CD4-positive, alpha-beta T cell treated with Interferon alpha-2 for 1 hour (primary cell): ENCODE measurements at places on chromosomes 7 and 10.

GRCh38 chr10:113843972-113844485 lies 9.9 kb downstream of the DCLRE1A start:
- DNase-seq = no peak

DNA sequence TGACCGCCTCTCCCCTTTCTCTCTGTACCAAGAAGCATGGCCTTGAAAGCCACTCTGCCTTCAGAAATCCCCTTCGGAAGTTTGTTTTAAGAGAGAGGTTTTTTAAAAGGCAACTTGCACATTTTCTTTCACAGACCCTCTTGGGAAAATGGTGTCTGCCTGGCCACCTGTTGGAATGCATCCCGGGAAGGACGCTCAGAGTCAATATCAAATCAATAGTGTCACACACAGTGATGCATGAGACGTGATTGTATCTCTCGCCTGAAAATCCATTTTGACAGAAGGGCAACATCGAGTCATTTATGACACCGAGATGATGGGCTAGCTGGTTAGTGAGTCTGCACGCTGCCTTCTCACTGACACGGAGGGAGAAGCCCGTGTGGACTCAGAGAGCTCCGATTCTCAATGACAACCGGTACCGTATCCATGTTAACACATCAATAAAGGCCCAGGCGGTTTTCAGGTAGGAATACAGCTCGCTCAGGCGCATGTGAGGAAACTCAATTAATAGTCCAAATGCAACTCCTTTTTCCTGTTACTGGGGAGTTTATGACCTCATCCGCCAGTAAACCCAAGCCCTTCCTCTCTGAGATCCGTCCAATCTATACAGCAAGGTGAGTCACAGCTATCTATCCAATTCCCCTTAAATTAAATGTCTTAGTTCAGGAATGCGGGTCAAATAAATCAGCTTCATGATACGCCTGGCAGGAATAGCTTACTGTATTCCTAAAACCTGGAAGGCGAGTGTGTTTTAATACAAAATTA lies 621.5 kb upstream of the MKI67 start:
- no peak for DNase-seq

DNA sequence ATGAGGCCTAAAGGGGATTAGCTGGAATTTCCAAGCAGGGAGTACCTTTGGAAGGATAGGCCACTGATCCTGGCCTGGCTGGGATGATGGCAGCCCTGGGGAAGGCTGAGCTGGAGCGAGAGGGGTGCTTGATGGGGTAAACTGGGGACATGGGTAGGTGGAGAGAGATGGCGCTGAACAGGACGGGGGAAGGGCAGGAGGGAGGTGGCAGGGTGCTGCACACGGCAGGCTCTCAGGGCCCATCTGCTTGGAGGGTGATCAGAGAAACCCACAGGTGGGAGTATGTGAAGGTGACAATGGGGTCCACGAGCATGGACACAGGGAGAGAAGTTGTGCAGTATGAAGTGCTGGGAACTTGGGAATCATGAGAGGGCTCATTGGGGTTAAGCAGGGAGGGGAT lies 10.3 kb downstream of the MAT1A start:
- DNase-seq = no peak

DNA sequence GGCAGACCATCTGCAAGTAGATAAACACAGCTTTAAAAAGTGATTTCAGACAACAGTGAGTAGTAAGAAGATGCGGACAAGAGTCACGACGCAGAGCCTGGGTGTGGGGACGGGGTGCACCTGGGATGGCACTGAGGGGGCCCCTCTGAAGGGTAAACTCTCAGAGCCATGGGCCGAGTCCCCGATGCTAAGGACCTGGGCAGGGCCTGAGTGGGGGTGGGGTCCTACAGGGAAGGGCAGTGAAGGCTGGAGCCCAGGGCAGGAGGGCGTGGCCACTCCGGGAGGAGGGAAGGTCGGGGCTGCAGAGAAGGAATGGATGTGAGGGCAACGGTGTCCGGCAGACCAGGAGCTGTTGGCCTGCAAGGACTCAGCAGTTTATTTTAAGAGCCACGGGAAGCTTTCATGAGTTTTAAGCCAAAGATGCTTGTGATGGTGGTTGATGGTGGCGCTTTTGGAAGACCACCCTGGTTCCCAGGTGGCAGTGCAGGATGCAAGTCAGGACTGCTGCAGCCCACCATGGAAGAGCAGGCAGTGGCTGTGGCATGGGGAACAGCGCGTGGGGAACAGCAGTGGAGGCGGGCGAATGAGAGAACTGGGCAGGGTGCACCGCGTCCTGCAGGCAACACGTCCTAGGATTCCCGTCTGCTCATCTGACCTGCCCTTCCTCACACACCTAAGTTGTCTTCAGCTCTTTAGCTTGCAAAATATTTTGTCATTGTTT lies 296.8 kb downstream of the DNAJB6 start:
- DNase-seq = no peak

DNA sequence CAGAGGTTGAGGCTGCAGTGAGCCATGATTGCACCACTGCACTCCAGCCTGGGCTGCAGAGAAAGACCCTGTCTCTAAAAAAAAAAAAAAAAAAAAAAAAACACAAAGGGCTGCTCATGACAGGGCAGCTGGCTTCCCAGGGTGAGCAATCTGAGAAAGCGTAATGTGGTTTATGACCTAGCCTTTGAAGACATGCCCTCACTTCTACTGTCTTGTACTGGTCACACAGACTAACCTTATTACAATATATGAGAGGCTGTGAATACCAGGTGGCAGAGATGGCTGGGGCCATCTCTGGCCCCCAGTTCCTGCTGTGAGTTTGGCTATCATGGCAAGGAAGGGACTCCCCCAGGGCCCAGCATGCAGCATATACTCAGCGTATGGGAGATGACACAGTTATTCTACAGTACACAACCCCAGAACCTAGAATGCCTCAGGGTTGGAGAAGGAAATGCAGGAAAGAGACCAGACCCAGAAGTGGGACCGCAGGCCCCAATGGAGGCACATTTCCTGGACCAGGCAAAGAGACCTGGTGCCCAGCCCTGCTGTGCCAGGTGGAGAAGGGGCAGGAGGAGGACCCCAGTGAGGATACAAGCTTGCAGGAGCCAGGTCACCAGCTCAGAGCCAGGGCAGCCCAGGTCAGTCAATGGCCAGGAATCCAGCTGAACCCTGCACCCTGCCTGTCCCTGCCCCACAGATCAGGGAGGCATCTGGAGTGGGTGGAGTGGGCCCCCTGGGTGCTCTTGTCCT lies 26.3 kb downstream of the NPTX2 start:
- no peak for DNase-seq

GRCh38 chr10:51109801-51110533 lies 35.7 kb downstream of the PRKG1 start:
- DNase-seq = no peak

GRCh38 chr10:33106767-33107166 lies 148.7 kb upstream of the ITGB1 start:
- DNase-seq = no peak

- no peak for DNase-seq
Measured at GRCh38 chr7:17446340-17446739, 147.9 kb downstream of the AHR start.

DNA sequence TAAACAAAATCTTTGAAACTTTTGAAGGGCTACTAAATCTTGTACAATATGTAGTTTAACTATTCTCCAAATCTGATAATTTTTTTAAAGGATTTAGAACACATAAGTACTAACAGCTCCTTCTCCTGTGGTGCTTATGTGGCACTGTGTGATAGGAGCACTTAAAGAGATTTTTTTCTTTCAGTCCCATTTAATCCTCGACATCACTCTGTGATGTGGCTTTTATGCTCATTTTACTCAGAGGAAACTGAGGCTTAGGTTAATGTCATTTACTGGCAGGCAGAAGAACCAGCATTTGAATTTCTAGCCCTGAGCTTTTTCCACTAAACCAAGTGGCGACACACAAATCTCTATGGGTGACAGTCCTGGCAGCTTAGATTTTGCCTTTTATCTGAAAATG lies 92.4 kb downstream of the SAMD9 start:
- DNase-seq = no peak

DNA sequence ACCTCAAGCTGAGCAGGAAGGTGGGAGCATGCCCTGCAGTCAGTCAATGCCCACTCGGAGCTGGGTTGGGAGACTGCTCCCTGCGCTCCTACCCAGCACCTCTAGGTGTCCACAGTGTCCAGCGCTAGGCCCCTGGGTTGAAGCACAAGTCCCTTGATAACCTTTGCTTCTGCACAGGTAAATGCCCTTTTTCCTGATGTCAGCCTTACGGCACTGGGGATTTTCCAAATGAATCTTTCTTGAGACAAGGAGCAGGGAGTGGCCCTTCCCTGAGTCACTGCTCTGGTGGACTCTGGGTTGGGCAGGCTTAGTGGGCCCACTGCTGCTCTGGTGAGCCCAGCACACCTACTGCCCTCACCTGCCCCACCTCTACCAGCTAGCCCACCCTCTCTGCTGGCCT lies 61.9 kb upstream of the OPN4 start:
- DNase-seq = no peak

GRCh38 chr7:129855234-129855673 lies 97.5 kb downstream of the UBE2H start:
- no peak for DNase-seq

- DNase-seq = no peak
Measured at GRCh38 chr10:115093286-115093775, at the start of gene ATRNL1. TSS of gene ATRNL1 (plus strand) at chr10:115093365. CDS start at chr10:115093751, 386 bp downstream.

DNA sequence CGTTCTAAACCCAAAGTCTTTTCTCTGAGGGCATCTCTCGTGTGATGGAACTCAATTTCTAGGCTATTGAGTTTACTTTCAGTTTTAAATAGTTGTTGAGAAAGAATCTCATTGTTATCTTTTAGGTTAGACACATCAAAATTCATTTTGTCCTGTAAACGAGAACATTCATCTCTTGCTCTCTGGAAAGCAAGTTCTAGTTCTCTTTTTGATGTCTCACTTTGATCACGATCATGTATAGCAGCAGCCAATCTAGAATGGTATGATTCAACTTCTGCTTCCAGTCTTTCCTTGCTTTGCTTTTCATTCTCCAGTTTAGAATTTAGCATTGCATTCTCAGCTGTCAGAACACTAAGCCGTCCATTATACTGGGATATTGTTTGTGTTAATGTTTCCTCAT lies 65.1 kb downstream of the ANKRD26 start:
- DNase-seq = no peak

GRCh38 chr10:79202188-79203013 lies 133.6 kb downstream of the ZMIZ1 start:
- DNase-seq = peak; percentile 35

DNA sequence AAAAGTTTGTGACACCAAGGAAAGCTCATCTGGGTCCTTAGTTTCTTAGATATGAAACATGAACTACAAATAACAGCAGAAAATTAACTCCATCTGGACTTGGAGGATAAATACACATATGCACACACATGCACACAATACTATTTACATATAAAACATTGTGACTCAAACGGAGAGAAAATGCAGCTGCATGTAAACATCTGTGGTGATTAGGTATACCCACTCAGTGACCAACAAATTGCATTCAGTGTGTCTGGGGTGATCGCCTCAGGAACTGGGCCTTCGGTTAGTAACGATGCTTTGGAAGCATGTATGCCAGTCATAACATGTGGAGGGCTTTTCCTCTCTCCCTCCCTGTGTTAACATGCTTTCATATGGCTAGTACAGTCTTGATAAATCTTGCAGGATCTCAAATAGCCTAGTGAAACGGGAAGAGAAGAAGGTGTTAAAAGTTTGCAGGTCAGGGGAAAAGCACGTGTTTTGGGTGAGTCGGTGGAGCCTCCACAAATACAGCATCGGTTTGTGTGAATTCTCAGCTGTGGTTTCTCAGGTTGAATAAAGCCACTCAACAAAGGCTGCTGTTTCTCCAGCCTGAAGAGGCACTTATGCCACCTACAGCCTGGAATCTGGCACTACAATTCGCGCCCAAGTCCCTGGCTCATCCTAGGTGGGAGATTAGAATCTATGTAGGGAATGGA lies 8.7 kb upstream of the GLRX3 start:
- peak; percentile 43 for DNase-seq

- DNase-seq = no peak
Measured at GRCh38 chr10:24901686-24902399, 50.6 kb downstream of the PRTFDC1 start.

DNA sequence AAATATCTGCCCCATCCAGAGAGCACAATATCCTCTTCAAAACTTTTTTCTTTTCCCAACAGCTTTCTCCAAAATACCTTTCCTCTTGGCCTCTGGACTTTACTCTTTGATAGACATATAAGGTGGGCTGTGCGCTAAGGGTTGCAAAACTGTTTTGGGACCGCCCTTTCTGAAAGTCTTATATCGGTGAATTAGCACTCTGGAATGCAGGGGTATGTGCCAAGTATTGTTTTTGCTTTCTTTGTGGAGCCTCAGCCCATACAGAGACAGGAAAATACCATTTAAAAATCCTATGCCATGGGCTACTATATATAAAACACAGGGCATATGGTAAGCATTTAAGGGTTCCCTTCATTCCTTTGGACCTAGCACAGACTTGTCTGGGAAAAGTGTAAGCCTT lies 37.7 kb downstream of the PPP1R17 start:
- DNase-seq = no peak

GRCh38 chr10:10438335-10439100 lies 579.2 kb upstream of the CELF2 start:
- no peak for DNase-seq

DNA sequence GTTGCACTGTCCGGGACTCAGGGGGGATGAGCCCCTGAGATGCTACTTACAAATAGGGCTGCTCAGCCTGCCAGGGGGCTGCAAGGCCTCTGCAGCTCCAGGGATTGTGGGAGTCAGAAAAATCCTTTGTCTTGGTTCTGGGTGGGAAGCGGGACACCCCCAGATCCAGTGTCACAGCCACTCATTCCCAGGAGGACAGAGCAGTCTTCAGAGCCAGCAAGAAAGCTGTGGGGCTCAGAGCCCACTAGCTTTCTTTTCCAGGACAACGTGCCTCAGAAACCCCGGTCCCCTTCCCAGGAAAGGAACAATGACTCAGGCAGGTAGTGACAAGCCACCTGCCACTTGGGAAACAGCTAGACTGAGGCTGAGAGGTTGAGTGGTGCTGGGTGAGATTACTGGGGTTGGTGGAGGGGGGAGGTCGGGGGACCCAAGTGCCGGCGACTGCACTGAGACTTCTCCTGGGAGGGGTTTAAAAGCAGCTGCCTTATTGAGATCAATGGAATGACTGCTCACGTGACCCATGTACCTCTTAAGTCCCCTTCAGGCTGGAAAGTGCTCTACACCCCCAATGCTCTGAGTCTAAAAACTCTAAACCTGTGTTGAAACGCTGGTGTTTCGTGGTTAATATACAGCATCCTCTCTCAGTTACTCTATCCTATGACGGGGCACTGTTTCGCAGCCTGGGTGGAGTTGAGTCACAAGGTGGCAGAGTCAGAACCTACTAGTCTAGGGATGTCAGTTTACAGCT lies 123.6 kb downstream of the UBE2H start:
- DNase-seq = no peak

DNA sequence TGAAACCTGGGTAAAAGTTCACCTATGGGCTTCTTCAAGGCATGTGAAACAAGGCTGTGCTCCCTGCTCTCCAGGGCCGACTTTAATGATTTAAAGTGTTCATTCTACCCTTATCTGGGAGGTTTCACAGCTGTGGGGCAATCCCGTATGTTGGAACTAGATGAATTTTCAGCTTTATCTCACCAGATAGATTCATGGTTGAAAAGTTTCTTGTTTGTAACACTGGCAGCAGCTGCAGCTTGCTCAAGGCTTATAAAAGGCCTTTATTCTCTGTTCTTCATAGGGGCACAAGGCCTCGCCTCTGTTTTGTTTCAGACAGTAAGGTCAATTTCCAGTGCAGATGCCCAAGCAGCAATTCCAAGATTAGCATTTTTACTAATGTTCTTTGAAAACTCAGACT lies 70.4 kb upstream of the DNAJB12 start:
- no peak for DNase-seq

- DNase-seq = no peak
Measured at GRCh38 chr10:49734676-49735075, 27.4 kb downstream of the OGDHL start.

GRCh38 chr10:131678613-131679012 lies 222.2 kb upstream of the PPP2R2D start:
- no peak for DNase-seq

GRCh38 chr7:33691180-33691579 lies 214.2 kb upstream of the BMPER start:
- no peak for DNase-seq
